ENCODE measurements at places on chromosomes 16 and 17.

DNA sequence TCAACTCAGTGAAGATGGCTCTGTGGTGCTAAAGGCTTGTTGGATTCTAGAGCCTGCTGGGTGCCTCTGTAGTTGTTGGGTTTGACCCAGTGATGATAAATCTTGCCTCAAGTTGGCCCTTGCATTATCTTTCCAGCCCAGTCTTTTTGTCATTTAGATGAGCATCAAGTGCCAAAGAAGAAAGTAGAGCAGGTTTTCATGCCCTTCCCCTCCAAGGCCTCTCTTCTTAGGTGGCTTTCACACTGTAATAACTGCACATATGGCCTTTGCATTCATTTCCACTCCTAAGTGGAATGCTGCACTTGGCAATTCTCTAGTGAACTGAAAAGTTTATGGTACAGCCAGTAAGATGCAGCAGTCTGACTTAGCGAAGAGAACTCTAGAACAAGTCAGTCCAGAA lies 165.1 kb downstream of the PHKB start:
- DNase-seq: no peak

- DNase-seq: no peak
Measured at GRCh38 chr17:49213399-49213798, 2.9 kb downstream of the ABI3 start.

DNA sequence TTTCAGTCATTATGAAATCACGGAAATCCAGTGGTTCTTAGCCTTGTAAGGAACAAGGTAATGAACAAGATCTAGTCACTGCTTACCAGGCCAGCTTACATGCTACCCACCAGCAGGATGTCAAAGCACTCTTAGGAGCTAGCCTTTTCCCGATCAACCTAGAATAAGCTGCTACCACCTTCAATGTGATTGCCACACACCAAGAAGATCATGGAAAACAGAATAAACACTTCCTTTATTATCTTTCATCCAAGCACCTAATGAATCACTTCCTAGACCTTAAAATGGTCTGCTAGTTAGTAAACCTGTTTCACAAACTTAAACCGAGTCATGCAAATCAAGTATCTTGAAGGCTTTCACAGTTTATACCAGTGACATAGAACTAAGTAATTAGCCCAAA lies 5.0 kb downstream of the BBS2 start:
- DNase-seq: no peak

DNA sequence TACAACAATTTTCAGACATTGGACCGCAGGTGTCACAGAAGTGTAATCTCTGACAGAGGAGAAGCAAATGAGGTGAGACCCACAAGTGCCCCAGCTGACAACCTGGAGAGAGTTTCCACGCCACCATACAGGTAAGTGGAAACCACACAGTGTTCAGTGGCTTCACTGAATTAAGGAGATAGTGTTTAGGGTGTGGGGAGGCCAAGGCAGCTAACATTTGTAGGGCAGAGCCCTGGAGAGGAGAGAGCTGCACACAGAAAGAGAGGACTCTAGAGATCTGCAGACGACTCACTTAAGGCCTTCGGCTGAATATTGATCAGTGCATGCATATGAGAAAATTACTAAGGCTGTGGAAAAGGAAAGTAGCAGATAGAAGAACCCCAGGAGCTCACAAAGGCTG lies 228.9 kb upstream of the TNRC6C start:
- no peak for DNase-seq

DNA sequence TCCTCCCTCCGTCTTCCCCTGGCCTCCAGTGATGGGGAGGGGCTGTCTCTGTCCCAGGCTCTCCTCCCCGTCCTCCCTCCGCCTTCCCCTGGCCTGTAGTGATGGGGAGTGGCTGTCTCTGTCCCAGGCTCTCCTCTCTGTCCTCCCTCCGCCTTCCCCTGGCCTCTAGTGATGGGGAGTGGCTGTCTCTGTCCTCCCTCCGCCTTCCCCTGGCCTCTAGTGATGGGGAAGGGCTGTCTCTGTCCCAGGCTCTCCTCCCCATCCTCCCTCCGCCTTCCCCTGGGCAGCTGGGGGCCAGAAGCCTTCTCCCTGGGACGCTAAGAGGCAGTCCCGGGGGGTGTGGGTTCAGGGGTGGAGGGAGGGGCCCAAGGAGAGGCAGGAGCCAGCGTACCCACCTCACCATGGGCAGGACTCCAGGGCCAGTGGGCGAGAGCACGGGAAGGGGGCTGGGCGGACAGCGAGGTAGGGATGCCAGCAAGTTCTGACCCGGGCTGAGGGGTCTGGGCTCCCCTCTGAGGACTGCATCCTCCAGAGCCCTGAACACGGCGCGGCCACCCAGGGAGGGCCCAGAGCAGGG lies 14.8 kb downstream of the UTS2R start:
- DNase-seq: no peak

- DNase-seq: no peak
Measured at GRCh38 chr17:48505788-48506187, 25.0 kb downstream of the HOXB1 start.

DNA sequence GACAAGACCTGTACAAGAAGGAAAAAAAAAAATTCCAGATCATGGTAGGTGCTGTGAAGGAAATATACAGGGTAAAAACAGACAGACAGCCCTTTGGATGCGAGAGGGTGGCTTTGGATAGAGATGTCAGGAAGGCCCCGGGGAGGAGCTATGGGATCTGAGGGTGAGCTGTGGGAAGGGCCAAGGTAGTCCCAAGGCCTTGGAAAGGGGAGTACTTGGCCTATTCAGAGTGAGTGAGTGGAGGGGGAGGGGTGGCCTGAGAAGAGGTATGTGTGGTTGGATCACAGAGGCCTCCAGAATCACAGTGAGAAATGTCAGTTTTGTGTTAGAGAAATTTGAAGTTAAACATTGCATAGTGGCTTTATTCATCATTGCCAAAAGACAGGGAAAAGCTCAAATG lies 31.2 kb upstream of the AKTIP start:
- no peak for DNase-seq

DNA sequence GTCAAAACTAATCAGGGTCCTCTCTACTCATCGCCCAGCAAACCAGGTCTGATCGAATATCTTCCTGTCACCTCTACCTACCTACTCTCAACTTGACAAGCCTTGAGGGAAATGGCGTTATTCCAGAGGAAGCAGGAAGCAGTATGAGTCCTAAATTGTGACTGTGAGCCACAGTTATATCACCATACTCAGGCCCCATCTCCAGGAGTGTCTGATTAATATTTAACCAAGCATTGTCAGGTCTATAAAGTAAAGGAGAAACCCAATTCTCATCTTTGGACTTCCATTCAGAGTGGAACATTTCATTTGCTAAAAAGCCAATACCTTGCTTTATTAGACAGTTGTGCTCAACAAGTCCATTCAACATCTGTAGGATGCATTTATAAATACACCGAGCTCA lies 17.8 kb upstream of the CLEC3A start:
- no peak for DNase-seq

DNA sequence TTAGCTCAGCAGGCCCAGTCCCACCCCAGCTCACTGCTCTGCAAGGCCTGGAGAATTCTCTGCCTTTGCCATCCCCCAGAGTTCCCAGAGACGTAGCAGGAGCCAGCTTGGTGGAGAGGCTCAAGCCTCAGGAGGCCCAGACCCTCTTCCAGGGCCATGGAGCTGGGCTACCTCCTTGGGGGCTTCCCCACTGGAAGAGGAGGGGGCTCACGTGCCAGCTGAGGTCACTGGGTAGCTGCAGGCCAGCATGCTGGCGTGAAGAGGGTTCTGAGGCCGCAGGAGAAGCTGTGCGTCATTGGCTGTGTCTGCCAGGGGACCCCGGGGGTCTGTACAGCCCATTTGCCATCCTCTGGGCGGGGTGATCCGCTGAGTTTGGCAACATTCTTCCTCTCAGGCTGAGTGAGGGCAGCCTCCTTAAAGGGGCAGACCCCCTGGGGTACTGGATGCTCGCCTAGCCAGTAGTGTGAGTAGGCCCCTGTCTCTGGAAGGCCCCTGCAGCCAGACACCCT lies 131.6 kb downstream of the RAB11FIP4 start:
- DNase-seq: no peak

GRCh38 chr17:37109731-37110710 lies 161.3 kb downstream of the AATF start:
- no peak for DNase-seq

DNA sequence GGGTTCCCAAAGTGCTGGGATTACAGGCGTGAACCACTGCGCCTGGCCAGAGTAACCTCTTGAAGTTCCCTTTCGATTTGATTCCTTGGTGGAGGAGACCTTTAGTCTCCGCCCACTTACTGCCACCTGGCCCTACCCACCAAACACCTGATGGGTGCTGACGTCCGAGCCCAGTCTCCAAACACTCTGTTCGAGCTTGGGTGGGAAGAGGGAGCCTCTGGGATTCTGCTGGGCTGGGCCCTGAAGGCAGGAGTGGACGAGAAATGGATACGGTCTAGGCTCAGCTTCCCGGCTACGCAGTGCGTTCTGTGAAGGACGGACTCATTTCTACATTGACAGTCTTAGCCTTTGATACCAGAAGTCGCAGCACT lies 870 bp upstream of the ITGA3 start:
- DNase-seq: peak; percentile 43

DNA sequence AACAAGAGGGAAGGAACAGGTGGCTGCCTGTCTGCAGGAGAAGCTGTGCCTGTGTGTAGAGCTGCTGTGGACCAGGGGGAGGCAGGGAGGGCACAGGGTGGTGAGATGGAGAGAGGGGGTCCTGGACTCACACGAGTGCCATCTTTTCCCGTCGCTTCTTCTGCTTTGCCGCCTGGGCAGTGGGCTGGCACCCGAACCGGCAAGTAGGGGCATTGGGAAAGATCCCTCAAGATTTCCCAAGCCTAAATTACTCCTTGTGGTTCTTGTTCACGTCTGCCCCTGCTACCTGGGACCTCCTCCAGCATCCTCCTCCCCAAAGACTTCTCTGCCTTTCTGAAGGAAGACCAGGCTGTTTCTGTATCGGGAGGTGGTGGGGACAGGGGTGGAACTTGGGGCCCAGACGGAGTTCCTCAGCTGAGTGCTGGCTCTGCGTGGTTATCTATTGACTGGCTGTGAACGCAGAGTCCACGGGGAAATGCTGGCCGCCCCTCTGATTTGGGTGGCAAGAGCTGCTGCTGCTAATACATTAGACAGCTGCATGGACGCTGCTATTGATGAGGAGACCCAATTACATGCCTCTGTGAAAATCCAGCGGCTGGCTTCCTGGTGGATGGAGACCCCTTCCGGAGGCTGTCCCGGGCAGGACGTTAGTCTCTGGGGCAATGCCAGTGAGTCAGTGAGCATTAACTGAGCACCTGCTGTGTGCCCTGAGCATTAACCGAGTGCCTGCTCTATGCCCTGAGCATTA lies 114.5 kb downstream of the OR1D5 start:
- no peak for DNase-seq

DNA sequence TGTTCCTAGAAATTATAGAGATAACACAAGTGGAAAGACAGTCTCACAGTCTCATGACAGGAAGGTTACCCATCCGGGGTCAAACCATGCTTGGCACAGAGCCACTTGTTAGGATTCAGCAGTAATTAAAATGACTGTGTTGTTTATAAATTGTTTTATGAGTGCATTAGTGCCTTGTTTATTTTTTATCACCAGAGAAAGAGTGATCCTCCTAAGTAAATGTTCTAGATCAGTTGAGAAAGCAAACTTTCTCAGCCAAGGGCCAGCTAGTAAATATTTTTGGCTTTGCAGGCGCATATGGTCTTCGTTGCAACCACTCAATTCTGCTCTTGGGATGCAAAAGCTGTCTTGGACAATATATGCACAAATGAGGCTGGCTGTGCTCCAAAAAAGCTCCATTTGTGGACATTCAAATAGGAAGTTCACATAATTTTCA lies 253.9 kb upstream of the CACNG5 start:
- DNase-seq: peak; percentile 85

- DNase-seq: no peak
Measured at GRCh38 chr17:46139432-46140210, 53.6 kb downstream of the KANSL1 start.

- peak; percentile 55 for DNase-seq
Measured at GRCh38 chr17:21495281-21495680, 119.1 kb downstream of the KCNJ12 start.

- DNase-seq: peak; percentile 91
Measured at GRCh38 chr16:54212893-54213292, 73.7 kb downstream of the IRX3 start.

DNA sequence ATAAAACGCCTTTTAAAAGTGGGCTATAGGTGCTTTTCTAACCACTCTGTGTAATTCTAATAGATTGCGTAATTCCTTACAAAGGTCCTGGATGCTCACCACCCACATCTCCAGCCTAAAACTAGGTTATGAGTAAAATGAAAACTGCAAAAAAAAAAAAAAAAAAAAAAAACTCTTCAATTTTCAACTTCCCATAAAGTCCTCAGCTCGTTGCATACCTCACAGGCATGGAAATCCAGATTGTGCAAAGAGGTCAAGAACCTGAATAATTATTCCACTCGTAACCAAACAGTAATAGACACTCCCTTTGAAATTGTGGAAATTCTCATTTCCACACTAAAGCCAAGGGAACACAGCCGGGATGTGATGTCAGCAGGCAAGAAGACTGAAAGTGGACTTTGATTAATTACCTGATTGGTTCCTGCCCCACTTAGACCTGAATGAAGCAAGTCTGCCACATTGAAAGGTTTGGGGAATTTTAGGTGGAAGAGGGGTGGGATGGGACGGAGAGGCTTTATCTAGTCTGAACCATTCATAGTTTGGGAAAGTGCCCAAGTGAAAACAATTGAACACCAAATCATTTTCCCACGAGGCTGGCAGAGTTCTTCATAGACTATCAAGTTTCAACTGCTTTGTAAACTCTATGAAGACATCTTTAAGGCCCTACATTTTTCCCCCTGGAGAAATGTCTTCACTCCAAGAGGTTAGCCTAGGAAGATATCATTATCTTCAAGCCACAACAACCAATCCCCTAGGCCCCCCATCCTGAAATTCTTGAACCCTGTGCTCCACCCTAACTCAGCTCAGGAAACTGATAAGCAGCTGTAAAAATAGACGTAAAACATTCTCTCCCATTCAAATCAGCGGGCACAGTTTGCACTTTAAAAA lies 49.1 kb upstream of the TANC2 start:
- no peak for DNase-seq

DNA sequence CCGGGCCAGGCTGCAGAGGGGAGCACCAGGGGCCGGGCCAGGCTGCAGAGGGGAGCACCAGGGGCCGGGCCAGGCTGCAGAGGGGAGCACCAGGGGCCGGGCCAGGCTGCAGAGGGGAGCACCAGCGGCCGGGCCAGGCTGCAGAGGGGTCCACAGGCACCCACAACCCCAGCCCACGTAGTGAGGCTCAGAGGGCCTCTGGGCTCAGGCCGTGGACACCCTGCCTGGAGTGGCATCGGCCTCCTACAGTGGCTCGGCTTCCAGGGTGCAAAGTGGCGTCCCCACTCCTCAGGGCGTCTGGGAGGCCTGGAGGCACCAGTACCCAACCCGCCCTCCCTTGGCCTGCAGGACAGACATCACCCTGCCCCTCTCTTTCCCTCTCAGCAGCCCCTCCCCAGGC lies 9.6 kb downstream of the DOC2B start:
- no peak for DNase-seq

DNA sequence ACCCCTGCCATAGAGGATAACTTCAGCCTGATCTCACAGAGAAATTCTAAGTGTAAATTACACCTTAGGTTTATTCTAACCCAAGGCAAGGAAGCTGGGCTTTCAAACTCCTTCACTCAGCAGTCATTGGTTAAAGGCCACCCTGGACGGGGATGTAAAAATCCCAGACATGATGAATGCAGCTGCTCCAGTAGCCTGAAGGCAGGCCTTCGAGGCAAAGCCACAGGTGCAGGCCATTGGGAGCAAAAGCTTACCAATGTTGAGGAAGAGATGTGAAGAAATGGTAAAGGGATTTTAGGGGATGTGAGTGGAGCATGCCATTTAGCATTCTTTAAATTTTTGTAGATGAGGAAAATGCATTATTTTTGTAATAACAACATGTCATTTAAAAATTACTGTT lies 514.4 kb downstream of the XYLT1 start:
- DNase-seq: no peak
